ENCODE measurements at places on chromosomes 3 and 15. TPM values are rescaled to one million over a fixed set of nuclear protein-coding genes. Genes with fewer than 3 reads are reported as not detected.

Gene CLEC3B
- 1.5 TPM for total RNA-seq

Gene HRG
- not detected for total RNA-seq

DNA sequence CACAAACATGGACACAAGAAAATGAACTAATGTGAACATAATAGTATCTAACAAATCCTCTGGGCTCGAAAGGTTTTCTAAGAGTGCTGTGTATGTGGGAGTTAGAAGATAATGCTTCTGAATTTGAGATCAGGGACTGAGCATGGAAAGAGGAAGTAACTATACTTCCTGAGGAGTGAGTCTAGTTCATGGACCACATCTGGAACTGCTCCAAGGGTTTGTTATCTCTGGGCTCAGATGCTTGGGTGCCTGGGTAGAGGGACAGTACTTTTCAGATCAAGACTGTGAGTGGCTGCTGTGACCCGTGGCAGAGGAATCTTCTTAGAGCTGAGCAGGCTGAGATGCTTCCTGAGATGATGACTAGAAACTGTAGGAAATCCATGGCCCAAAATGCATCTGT, 28.5 kb downstream of the TBC1D23 start:
- H3K27ac ChIP-seq, result no peak overlapping the region
- H3K27me3 ChIP-seq, result no peaks in the 10 kb centered on the region
- H3K36me3 ChIP-seq, result peaks cover 34% of the 10 kb centered on the region
- DNase-seq, result no peak

DNA sequence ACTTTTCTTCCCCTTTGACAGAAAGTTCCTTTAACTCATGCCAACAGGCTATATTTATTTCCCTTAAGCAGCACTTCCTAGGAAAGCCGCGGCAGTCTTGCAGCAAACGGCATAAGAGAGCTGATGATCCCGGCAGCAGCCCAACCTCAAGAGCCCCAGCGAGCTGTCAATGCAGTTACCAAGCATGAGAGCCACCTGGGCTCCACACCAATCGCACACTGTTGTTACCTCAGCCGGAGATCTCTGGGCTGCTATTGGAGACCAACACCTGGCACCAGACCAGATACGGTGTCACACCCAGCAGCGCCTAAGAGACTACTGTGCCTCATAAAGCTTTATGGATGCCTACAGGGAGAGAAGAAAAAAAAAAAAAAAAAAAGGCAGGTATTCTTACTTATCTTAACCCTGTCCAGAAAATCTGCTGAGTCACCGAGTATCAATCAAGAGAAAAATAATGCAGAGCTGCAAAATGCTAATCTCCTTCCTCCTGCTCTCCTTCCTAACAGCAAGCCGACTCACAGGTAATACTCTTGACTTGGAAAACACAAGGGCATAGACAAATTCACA, 11.7 kb downstream of the ABCC5 start:
- peaks cover 3% of the 10 kb centered on the region for H3K4me1 ChIP-seq
- H3K4me3 ChIP-seq, result no peak overlapping the region
- no peak overlapping the region for H3K27ac ChIP-seq
- peaks cover 4% of the 10 kb centered on the region for H3K36me3 ChIP-seq
- no peaks in the 10 kb centered on the region for H3K27me3 ChIP-seq

GRCh38 chr15:33148129-33148751, 46.3 kb downstream of the FMN1 start:
- no peak overlapping the region for H3K4me3 ChIP-seq
- peaks cover 10% of the 10 kb centered on the region for H3K4me1 ChIP-seq
- no peak overlapping the region for H3K27ac ChIP-seq
- peaks cover 2% of the 10 kb centered on the region for H3K27me3 ChIP-seq

GRCh38 chr3:6518709-6519345, 342.1 kb upstream of the GRM7 start:
- no peak overlapping the region for H3K27ac ChIP-seq
- no peaks in the 10 kb centered on the region for H3K27me3 ChIP-seq
- H3K4me3 ChIP-seq, result no peak overlapping the region

GRCh38 chr3:10238345-10239183, 9.7 kb upstream of the TATDN2 start:
- H3K4me1 ChIP-seq, result peaks cover 49% of the 10 kb centered on the region
- H3K36me3 ChIP-seq, result peaks cover 46% of the 10 kb centered on the region
- no peaks in the 10 kb centered on the region for H3K27me3 ChIP-seq
- no peak overlapping the region for H3K4me3 ChIP-seq
- peak overlapping the region; percentile 63 for H3K27ac ChIP-seq
- DNase-seq, result peak; percentile 52

Measured in natural killer cell (primary cell).